Stimulated activated CD8-positive, alpha-beta memory T cell treated with anti-CD3 and anti-CD28 coated beads, Interleukin-4, amount 100 ng/mL, for 4 hours (primary cell): ENCODE measurements at places on chromosomes 6 and 20.

GRCh38 chr6:55674672-55675071 is 95.7 kb upstream of the HMGCLL1 start:
- DNase-seq, result no peak

DNA sequence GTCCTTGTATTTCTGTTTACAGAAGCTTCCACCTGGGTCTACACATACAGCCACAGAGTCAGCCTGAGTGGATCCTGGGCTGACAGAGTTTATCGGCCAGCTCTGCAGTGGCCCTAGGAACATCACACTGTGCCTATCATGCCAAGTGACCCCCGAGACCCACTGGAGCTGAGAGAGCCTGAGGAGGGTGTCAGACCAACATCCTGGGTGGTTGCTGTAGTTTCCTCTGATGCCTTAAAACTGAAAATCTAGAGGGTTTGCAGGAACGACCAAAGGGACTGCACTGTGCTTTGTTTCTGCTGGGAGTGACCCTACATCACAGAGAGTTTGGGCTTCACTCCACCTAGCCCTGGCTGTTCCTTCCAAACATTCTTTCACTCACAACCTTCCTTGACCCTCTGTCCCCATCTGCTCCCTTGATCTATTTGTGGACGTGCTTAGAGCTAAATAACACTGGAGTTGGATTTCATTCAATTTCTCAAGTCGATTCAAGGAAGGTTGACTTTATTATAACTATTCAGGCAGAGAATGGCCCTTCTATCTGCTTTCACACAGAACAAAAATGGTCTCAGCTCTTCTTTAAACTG is 18.1 kb downstream of the MYLK4 start:
- DNase-seq, result no peak

GRCh38 chr6:3744211-3744900 is 7.2 kb downstream of the PXDC1 start:
- no peak for DNase-seq

DNA sequence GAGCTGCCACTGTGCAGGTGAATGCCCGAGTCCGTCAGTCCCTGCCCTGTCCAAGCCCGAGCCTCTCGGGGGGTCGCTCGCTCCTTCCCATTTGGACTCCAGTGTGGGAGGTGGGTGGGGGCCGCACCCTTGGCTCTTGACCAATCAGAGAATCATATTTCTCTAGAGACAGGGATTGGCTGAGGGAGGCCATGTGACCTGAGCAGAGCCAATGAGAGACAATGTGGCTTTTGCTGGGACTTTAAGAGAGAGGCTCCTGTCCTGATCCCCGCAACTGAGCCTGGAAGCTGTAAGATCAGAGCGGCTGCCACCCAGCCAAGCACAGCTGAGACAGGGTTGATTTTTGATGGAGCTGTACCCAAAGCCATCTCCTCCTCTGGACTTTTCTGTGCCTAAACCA is 199.3 kb downstream of the TFAP2C start:
- DNase-seq, result no peak

DNA sequence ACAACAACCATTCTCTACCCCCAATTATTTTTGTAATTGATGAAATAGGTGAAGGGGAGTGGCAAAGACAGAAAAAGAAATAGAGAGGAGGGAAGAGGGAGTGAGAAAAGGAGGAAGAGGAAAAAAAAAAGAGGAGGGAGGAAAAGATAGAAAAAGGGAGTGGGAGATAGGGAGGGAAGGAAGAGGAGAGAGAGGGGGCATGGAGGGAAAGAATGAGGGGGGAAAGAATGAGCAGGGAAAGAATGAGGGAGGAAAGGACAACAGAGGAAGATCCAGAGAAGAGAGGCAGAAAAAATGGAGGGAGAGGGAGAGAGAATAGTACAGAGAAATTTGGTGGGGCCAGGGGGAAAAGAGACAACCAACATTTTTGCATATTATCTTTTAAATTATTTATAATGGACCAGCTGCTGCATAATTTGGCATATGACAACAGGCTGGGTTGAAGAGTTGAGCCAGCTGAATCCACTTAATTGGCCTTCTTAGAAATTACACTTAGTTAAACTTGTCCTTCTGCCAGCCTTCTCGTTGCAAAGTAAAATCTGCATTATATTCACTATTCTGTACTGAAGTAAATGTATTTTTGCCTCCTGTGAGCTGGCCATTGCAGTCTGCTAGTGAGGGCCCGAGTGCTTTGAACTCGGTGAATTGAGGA is 101.0 kb downstream of the ARHGAP18 start:
- DNase-seq, result no peak

DNA sequence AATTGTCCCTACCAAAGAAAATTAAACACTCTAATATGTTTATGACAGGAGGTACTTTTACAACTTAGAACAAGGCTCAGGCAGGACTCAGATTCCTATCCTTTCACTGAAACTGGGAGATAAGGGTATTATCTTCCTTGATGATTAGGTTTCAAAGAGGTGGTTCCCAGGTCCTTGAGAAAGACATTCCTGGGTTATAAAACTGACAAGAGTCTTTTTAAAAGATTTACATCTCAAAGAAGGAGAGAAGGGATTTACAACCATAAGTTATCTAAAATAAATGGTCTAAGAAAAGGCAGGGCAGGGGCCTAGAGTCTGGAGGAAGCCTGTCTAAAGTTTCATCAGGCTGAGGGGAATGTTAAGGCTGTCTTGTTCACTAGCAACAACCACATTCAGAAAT is 1492.5 kb downstream of the HACE1 start:
- DNase-seq, result no peak

DNA sequence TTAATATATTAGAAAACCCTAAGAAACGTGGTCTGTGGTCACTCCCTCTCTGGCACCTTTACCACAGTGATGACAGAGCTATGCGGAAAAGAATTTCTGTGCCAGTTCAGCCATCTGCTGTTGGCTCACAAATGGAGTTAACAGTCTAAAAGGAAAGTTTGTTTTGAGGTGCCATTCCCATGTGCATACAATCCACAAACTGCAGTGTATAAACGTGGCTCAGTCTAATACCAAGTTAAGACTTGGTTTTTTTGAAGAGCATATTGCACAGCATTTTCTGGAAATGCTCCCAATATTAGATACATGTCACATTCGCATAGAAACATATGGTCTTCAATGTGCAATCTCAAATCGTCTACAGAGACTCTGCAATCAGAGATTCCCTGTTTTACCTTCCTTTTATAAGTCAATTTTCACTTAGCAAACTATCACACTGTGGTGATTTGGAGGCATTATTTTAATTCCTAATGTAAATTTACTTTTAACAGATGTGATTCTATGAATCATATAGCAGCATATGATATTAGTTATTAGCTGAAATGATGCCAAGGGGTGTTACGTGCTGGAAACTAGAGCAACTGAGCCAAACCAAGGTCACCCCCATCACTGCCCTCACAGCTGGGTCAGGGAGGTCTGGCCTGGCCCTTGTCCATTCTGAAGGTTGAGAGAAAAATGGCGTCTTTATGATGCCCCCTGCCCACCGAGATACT is 383.5 kb downstream of the PRKN start:
- DNase-seq, result no peak

GRCh38 chr6:142071981-142072380 is 60.7 kb upstream of the GJE1 start:
- no peak for DNase-seq

- no peak for DNase-seq
Measured at GRCh38 chr20:44392776-44393607, 37.5 kb downstream of the HNF4A start.

GRCh38 chr20:8671370-8671961 is 397.4 kb upstream of the PLCB4 start:
- DNase-seq, result no peak

DNA sequence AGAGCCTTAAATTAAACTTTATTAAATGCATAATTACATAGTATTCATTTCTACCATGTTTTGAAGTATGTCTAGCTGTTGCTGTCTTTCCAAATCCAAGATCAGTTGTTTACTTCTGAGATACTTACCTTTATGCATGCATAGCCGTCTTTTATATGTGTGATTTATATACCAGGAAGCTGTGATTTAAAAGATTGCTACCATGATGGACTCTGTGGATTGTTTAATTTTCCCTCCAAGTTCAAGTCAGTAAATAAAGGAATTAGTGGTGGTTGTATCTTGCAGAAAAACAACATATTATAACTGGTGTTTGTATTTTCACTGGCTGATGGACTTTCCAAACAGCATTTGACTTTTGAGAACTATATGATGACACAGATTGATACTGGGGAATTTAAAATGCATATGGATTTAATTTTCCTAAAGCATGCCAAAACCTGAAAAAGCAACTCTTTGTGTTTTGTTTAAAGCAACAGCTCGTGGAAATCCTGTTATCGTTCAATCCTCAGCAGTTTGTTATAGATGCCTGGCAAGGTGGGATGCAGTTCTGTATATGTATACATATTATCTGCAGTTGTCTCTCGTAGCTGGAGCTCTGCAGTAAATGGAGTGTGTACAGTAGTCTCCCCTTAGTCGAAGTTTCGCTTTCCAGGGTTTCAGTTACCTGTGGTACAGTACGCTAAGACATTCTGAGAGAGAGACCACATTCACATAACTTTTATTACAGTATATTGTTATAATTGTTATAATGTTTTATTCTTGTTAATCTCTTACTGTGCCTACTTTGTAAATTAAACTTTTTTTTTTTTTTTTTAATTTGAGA is 77.1 kb downstream of the CBFA2T2 start:
- no peak for DNase-seq

DNA sequence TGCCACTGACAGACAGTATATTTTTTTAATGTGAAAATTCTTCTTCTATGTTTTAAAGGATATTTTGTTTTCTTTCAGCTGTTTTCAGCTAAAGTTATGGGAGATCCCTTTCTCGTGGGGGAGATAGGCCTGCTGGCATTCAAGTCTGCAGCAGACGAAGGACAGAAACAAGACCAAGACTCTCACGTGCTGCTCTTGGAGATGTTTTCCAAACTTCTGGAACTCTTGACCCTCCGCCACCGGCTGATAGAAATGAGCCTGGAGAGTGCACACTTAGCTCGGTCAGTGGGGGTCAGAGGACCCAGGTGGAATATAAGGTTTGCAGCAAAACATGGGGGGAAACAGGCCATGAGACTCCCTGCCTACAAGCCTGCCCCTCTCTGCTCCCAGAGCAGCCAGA is 120.5 kb downstream of the CD164 start:
- DNase-seq, result no peak

DNA sequence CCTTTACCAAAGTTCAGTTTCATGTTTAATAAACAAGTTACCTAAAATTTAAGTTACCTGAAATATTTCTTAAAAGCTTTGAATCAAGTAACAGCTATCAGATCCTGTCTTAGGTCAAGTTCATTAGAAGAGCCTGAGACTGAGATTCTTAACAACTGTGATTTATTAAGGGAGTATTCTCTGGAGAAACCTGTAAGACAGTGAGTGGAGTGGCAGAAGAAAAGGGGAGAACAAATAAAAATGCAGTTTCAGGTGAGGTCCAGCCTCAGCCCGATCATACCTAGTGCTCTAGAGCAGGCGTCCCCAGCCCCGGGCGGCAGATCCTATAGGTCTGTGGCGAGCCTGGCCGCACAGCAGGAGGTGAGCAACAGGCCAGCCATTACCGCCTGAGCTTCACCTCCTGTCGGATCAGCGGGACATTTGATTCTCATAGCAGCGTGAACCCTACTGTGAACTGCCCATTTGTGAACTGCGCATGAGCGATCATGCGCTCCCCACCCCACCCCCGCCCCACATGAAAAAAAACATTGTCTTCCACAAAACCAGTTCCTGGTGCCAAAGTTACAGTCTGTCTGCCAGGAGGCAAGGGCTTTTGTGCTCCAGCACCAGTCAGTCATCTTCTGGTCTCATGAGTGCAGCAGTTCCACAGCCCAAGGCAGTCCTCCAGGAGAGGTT is 59.2 kb upstream of the ADGRB3 start:
- DNase-seq, result no peak

- no peak for DNase-seq
Measured at GRCh38 chr6:158627168-158627939, 17.2 kb downstream of the DYNLT1 start.

DNA sequence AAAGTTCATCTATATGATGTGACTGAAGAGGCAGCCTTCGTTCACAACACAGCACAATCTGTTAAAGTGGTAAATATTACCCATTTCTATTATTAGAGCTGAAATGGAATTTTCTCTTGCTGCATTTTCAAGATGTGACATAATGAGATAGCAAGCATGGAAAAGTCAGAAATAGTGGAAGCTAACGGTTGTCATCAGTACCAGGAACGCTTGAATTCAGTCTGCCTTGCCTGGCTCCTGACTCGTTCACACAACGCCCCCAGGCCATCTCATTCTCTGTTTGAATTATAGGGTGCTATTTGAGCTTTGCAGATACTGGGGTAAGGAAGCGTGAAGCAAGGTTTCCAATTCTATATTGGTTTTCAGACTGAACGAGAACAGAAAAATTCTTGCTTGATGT is 116.5 kb upstream of the MAP3K7 start:
- DNase-seq, result no peak

DNA sequence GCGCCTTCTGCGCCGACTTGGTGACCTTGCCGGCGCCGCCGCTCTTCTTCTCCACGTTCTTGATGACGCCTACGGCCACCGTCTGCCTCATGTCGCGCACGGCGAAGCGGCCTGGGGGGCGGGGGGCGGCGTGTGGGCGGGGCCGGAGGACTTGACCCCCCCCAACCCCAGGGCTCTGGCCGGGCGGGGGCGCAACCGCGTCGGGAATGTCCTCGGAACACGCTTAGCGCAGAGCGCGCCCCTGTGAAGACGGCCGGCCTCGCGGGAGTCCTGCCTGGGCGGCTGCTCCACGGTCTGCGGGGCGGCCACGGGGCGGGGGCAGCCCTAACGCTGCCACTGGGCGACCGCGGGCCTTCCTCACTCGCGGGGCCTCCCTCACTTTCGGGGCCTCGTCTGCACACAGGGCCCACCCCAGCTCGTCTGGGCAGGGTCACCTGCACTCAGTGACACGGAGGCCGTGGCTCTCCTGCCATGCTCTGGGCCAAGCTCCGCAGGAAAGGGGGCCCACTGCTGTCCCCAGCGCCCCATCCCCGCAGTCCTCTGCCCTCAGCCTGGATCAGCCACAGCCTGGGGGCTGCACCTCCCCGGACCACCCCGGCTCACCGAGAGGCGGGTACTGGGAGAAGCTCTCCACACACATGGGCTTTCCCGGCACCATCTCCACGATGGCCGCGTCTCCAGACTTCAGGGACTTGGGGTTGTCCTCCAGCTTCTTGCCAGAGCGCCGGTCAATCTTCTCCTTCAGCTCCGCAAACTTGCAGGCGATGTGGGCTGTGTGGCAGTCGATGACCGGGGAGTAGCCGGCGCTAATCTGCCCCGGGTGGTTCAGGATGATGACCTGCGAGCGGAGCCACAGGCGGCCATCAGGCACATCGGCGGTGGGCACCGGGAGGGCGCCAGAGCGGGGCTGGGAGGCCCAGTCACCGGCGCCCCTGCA is 10.3 kb downstream of the EEF1A2 start:
- DNase-seq, result no peak

GRCh38 chr20:59908855-59909254 is 24.6 kb downstream of the SYCP2 start:
- no peak for DNase-seq

- no peak for DNase-seq
Measured at GRCh38 chr6:21992178-21992967, 304.5 kb downstream of the PRL start.

DNA sequence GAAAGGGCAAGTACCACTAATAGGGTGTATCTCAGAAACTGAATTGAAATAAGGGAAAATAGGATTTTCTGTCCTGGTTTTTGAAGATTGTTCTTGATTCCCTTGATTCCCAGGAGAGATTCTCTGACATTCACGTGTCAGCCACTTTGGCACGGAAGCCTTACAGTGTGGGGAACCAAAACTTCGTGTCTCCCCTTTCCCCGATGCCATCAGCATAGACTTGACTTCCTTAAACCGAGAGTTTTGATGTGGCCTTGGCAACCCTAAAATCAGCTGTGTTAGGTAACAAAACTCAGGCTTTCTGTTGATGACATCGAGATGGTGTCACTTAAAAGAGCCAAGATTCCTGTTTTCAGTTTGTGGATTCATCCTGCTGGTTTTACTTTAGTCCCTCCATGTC is 7.5 kb downstream of the HMGN4 start:
- DNase-seq, result no peak
